ENCODE measurements at places on chromosomes 11 and 22.
A peak's percentile ranks its signal among the peaks of the same experiment; 100 is the strongest.

DNA sequence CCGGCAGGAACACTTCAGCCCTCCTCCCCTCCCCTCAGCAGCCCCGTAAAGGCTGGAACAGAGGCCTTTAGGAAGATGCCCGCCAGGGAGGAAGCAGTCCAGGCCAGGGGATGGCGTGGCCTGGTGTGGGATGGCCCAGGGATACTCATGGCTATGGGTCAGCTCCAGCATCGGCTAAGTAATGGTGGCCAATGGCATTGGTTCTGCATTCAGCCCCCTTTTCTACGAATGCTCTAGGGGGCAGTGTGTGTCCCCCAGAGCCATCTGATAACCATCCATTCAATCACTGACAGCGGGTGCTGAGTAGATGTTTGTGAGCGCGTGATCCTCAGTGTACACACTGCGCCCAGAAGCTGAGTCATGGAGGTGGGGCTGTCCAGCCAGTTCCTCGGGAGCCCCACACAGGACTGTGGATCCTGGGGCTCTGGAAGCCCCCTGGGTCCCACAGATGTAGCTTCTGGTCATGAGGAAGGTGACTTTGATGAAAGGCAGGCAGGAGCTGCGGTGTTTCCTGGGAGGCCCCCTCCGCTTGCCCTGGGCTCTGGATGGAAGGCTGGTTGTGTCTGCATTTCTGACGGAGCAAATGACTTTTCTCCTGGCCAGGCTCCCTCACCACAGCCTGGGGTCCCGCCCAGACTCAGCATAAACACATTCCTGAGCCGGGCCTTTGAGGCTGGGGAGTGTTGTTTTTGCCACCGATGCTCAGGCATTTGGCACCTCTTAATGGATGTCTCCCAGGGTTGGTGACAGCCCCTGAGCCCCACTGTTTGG, 46.5 kb downstream of the FBLN1 start:
- DNase-seq: peak; percentile 55

GRCh38 chr11:68658097-68658496, 26.2 kb upstream of the GAL start:
- no peak for DNase-seq

- no peak for DNase-seq
These were observed 1.3 kb downstream of the FAM181B start for GRCh38 chr11:82732348-82732733.

- DNase-seq: no peak
These were observed 942 bp upstream of the TSPAN18 start for GRCh38 chr11:44725757-44726282.

DNA sequence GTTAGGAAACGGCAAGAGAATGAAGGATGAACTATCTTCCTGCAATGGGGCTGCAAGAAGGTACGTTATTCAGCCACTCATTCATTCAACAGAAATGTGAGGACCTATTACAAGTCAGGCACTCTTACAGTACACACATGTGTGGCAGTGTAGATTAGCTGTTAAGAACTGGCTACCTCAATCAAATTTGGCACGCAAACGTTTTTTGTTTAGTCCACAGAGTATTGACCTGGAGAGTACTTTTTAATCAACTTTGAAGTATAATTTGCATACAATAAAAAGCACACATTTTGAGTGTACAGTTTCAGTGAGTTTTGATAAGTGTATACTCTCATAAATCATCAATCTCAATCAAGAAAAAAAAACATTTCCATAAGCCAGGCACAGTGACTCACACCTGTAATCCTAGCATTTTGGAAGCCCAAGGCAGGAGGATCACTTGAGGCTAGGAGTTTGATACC, 24.2 kb downstream of the MRTFA start:
- DNase-seq: no peak

- no peak for DNase-seq
These were observed 33.1 kb upstream of the ARHGAP32 start for GRCh38 chr11:129225190-129225589.

DNA sequence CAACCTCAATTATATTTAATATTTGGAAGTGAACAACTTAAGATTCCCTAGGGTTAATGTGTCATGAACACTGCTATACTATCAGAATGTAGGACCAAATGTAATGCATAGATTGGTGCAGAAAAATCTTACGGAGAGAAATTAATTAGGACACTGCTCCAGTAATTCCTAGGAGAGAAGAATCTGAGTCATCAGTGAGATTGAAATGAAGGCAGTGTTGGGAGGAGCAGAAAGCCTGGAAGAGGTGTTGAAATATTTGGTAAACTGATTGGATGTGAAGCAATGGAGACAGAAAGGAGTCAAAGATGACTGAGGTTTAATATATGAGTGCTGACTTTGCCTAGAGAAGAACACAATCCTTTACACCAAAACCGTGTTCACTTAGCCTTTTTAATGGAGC, 836.0 kb downstream of the FAM181B start:
- DNase-seq: no peak

DNA sequence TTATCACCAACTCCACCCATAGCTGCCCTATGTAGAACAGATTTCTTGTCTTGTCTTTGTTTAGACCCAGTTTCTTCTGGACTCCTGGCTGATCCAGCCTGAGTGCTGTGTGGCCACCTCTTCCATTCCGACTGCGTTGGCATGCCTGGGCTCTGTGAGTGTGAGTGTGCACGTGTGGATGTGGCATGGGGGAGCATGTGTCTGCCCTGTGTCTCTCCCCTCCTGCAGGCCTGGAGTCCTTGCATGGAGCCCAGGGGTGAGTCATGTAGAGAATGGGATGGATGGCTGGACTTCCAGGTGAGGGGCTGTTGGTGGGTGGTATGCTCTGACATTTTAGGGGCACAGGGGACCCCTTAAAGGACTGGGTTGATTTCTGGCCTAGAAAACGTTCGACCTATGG, 194.7 kb downstream of the GRIK4 start:
- no peak for DNase-seq

DNA sequence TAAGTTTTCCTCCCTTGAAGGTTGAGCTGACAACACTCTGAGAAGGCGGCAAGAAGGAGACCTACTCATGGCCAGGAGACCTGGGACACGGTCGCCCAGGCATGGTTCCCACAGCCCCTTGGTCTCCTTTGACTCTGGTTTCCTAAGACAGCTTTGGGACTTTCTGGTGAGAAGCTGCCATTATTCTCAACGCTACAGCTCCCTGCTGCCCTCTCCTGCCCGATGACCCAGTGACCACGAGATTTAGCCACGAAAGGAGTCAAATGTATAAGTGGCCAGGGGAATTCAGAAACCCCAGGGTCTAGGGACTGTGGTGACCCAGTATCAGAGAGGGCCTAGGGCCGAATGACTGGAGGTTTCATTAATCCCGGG, 699 bp upstream of the SDF2L1 start:
- no peak for DNase-seq

DNA sequence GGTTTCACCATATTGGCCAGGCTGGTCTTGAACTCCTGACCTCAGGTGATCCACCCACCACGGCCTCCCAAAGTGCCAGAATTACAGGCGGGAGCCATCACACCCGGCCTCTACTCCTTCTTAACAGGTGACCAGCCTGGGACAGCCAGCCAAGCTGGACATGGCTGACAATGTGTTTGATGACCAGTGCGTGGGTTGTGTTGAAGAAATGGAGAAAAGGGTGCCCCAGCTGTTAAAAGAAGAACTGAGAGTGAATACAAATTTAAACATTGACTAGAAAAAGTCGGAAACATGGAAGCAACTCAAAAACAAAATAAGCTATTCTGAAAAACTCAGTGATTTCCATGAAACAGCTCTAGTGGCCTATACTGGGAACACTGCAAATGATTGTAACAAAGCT, 86.5 kb upstream of the CLPB start:
- no peak for DNase-seq

GRCh38 chr11:36478700-36479329, 31.3 kb downstream of the TRAF6 start:
- DNase-seq: peak; percentile 20

GRCh38 chr11:18699269-18699596, 654 bp downstream of the TMEM86A start:
- no peak for DNase-seq

DNA sequence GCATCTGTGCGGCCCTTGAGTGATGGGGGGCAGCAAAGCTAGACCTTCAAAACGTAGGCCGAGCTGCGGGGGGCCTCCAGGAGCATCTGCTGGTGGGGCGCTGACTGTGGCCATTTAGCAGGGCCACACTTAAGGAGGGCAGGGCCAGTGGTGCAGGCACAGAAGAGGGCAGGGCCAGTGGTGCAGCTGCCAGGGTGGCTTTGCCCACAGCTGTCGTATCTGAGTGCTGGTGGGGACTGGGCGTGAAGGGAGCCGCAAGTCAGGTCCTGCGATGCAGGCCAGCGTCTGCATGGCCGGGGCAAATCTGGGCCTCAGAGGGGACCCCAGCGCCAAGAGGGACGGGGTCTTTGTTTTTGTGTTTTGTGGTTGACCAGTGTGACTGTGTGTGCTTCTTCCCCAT, 27.7 kb downstream of the RNH1 start:
- DNase-seq: no peak

- no peak for DNase-seq
These were observed 7.4 kb downstream of the PEX26 start for GRCh38 chr22:18085188-18085587.

DNA sequence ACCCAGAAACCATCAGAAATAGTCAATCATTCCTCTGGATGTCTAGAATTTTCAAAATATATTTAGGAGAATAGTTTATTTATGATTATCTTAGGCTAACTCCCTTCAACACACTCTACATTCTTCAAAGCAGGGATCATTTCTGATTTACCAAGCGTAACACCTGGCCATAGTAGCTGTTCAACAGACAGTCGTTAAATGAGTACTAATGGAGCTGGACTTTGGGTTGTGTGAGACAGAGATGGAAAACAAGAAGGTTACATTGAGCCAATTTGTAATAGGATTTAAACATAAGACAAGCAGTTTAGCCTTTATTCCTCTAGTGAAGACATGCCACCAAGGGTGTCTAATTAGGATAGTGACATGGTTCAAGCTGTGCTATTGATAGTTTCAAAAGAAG, 129.2 kb upstream of the ANO3 start:
- DNase-seq: no peak

All from fibroblast of skin of left biceps (primary cell).